ENCODE measurements at places on chromosomes 4 and X. TPM values are rescaled to one million over a fixed set of nuclear protein-coding genes. Genes with fewer than 3 reads are reported as not detected.

PCSK1N gene
- 38.5 TPM for total RNA-seq

RAB39B gene
- total RNA-seq = 2.0 TPM

SERPINA7 gene
- not detected for total RNA-seq

HNRNPD gene
- total RNA-seq = 95.6 TPM

MAGED4B gene
- 35.8 TPM for total RNA-seq

RGN gene
- 30.4 TPM for total RNA-seq

CTAG1A gene
- total RNA-seq = not detected

PGAM4 gene
- total RNA-seq = not detected

LONRF3 gene
- 3.2 TPM for total RNA-seq

BMPR1B gene
- 23.2 TPM for total RNA-seq

HERC3 gene
- total RNA-seq = 28.8 TPM

SASH3 gene
- 6.7 TPM for total RNA-seq

NUP62CL gene
- total RNA-seq = 15.8 TPM
